ENCODE measurements at places on chromosomes 5 and 9.
A peak's percentile ranks its signal among the peaks of the same experiment; 100 is the strongest.

GRCh38 chr5:83577036-83577636 lies 105.6 kb downstream of the VCAN start:
- DNase-seq = no peak

DNA sequence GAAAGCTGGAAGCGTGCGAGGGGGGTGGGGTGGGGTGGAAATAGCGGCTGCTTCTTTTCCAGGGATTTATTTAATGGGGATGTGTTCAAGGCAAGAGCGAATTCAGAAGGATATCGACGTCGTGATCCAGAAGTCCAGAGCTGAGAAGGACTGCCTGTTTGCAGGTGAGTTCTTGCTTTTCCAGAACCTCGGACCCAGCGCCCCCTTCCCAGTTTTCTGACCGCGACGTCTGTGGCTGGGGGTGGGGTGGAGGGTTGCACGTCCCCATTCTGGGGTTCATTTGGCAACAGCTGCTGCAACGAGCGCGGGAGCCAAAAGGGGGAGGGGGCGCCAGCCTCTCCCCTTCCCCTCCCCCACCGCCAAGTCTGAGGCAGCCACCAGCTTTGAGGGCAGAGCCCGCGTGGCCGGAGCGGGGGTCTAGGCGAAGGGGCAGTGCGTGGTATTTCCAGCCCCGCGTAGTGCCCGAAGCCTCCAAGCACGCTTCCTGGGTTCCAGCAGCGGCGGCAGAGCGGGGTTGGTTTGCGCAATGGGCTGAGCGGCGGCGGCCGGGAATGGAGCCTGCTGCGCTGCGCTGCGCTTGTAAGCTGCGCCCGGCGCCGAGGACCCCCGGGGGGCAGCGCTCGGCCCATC lies 701 bp downstream of the PARP8 start:
- DNase-seq = peak; percentile 13

GRCh38 chr5:120808135-120808534 lies 344.0 kb downstream of the PRR16 start:
- no peak for DNase-seq

GRCh38 chr5:66874004-66874403 lies 277.8 kb downstream of the MAST4 start:
- DNase-seq = no peak

- no peak for DNase-seq
Observed at GRCh38 chr9:35350212-35350611, 139.7 kb upstream of the RUSC2 start.

DNA sequence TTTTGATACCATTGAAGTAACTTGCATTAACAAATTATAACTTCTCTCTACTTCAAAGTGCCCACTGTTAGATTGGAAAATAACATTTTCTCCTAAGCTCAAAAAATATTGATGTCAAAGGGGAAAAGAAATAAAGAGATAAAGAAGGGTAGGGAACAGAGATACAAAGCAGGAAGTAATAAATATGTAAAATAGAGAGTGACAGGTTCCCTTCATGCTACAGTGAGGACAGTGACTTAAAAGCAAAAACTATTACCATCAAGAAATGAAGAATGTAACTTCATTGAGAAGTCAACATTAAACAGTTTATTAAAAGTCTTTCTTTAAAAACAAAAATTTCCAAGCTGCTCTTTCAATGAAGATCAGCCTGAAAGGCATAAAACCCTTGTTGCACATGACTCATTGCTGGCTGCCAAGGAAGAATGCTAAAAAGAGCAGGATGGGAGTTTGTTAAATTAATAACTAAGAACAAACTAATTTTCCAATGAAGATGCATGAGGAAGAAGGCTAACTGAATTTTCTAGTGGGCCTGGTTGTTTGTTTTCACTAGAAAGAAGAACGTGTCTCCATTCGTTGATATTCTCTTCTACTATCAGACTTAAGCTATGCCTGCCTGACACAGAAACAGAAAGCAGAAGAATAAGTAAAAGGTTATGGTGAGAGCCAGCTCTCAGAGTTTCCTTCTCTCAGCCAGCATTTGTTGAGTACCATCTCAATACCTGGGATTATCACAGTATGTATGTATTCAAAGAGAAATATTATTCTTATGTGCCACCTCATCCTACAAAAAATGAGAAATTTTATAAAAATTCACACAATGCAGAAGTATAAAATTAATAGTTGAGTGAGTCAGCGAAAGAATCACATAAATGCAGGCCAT lies 197.8 kb upstream of the NREP start:
- DNase-seq = no peak

- DNase-seq = no peak
Observed at GRCh38 chr5:94467954-94468930, 150.2 kb downstream of the KIAA0825 start.

DNA sequence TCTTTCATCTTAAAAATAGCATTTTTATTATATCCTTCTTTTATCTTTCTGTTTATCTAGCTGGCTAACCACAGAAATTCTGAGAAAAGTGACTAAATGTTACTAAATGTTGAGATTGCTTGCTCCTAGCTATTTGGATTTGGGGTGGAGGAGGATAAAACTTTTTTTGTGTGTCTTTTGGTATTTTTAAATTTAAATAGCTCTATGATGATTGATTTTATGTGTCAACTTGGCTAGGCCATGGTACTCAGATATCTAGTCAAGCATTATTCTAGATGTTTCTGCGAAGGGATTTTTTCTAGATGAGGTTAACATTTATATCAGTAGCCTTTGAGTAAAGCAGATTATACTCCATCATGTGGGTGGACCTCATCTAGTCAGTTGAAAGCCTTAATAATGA lies 75.0 kb downstream of the GCNT1 start:
- peak; percentile 20 for DNase-seq
